ENCODE measurements at places on chromosomes 5 and 9. TPM values are rescaled to one million over a fixed set of nuclear protein-coding genes. Genes with fewer than 3 reads are reported as not detected.

ACER2 gene
- 1.2 TPM for polyA plus RNA-seq

CSF1R gene
- polyA plus RNA-seq: 45.1 TPM

PCDHGC3 gene
- 119 TPM for polyA plus RNA-seq

PRUNE2 gene
- 10.6 TPM for polyA plus RNA-seq

LRRC19 gene
- 0.13 TPM for polyA plus RNA-seq

ADAMTS12 gene
- polyA plus RNA-seq: 18.2 TPM

IFNE gene
- not detected for polyA plus RNA-seq

SLC46A2 gene
- 0.18 TPM for polyA plus RNA-seq

SEMA6A gene
- polyA plus RNA-seq: 64.4 TPM

FRRS1L gene
- 0.76 TPM for polyA plus RNA-seq

TOR1B gene
- polyA plus RNA-seq: 13.6 TPM

ESM1 gene
- 2.3 TPM for polyA plus RNA-seq

CDH10 gene
- 0.26 TPM for polyA plus RNA-seq

IL33 gene
- 29.6 TPM for polyA plus RNA-seq

DYNC2I2 gene
- 55.3 TPM for polyA plus RNA-seq

ETF1 gene
- 39.6 TPM for polyA plus RNA-seq

OGN gene
- 301 TPM for polyA plus RNA-seq

SPATA31A3 gene
- polyA plus RNA-seq: not detected

TRPM3 gene
- polyA plus RNA-seq: 0.25 TPM

TEX48 gene
- polyA plus RNA-seq: not detected

DND1 gene
- not detected for polyA plus RNA-seq

MOCS2 gene
- polyA plus RNA-seq: 35.9 TPM

GARIN3 gene
- polyA plus RNA-seq: not detected

OR1J2 gene
- not detected for polyA plus RNA-seq

PCDH12 gene
- 16.9 TPM for polyA plus RNA-seq

BTNL8 gene
- not detected for polyA plus RNA-seq

PTGR1 gene
- polyA plus RNA-seq: 64.2 TPM

IFNA21 gene
- polyA plus RNA-seq: not detected

MARVELD2 gene
- 0.25 TPM for polyA plus RNA-seq

PHYHD1 gene
- 45.1 TPM for polyA plus RNA-seq

SMIM32 gene
- polyA plus RNA-seq: not detected

SPATA31E1 gene
- not detected for polyA plus RNA-seq

KLF4 gene
- 27.6 TPM for polyA plus RNA-seq

CCL19 gene
- polyA plus RNA-seq: not detected

PCDHGB7 gene
- polyA plus RNA-seq: 9.9 TPM

ORM2 gene
- polyA plus RNA-seq: 0.37 TPM

OTULINL gene
- 3.4 TPM for polyA plus RNA-seq

FAM153A gene
- 0.49 TPM for polyA plus RNA-seq

IFNA2 gene
- not detected for polyA plus RNA-seq

EGFLAM gene
- polyA plus RNA-seq: 37.6 TPM

GRM6 gene
- 0.72 TPM for polyA plus RNA-seq

NUP155 gene
- 18.0 TPM for polyA plus RNA-seq

NME5 gene
- 0.68 TPM for polyA plus RNA-seq

DCTN4 gene
- polyA plus RNA-seq: 42.7 TPM

SLC6A19 gene
- not detected for polyA plus RNA-seq

EDIL3 gene
- 13.2 TPM for polyA plus RNA-seq

PGM5 gene
- polyA plus RNA-seq: 61.6 TPM

MCC gene
- polyA plus RNA-seq: 17.8 TPM

FAM151B gene
- polyA plus RNA-seq: 5.2 TPM

FAT2 gene
- 0.66 TPM for polyA plus RNA-seq

NUTM2G gene
- 1.6 TPM for polyA plus RNA-seq

PAEP gene
- polyA plus RNA-seq: not detected

PCDHGA2 gene
- polyA plus RNA-seq: 2.1 TPM

GSN gene
- 316 TPM for polyA plus RNA-seq

RASA1 gene
- 27.7 TPM for polyA plus RNA-seq

CD180 gene
- polyA plus RNA-seq: 0.98 TPM

NIPAL4 gene
- polyA plus RNA-seq: 0.22 TPM

CER1 gene
- polyA plus RNA-seq: not detected

Data from hindlimb muscle (tissue), 1 donor.